Kasumi-1 (cell line): ENCODE measurements at places on chromosomes 7 and 10.

DNA sequence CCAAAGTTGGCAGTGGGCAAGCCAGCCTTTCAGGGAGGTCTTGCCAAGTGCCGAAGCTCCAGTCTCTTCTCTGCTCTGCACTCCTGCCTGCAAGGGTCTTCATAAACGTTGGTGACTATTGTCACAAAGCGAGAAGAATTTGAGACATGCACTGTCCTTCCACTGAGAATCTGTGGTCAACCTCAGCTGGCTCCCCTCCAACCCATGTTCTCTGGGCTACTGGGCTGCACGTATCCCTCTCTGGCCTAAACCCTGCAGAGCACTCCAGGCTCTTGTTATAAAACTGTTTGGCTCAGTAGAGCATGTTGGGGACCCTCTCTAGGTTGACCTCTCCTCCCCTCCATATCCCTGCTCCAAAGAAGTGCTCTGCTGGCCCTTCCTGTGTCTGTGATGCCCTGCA is 260.4 kb upstream of the NFE2L3 start:
- no peak for DNase-seq

DNA sequence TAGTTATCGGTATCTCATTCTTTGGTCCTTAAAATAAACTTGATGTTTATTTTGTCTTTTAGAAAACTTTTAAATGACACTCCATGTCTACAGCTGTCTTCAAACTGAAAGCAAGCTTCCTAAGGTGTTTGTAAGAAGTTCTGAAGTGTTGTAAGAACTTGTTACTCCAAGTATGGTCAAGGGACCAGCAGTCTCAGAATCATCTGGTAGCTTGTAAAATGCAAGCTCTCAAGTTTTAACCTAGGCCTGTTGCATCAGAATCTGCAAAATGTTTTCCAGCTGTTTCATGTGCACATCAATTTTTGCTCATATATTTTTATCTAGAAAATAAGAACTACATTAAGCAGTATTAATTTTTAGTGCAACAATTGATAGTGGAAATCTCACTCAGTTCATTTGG is 104.1 kb downstream of the THSD7A start:
- no peak for DNase-seq

GRCh38 chr10:47042199-47042473 is 130.9 kb downstream of the PTPN20 start:
- no peak for DNase-seq

DNA sequence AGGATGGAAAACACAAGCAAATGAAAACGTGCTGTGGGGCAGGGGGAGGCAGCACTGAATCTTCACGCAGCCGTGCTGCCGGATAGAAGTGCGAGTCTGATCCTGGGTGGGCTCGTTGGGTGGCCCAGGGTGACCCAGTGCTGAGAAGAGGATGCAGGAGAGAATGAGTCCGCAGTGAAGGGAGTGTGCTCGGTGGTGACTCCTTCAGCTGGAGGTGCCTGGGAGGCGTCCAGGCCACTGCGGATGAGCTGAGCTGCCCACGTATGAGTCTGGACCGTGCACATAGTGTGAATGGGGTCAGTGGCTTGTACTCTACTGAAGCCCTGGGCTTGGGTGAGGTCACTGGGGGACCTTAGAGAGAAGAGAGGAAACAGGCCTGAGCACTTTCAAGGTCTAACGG is 190.0 kb upstream of the MGMT start:
- DNase-seq: no peak

GRCh38 chr10:55747244-55747643 is 613.8 kb downstream of the ZWINT start:
- DNase-seq: no peak

DNA sequence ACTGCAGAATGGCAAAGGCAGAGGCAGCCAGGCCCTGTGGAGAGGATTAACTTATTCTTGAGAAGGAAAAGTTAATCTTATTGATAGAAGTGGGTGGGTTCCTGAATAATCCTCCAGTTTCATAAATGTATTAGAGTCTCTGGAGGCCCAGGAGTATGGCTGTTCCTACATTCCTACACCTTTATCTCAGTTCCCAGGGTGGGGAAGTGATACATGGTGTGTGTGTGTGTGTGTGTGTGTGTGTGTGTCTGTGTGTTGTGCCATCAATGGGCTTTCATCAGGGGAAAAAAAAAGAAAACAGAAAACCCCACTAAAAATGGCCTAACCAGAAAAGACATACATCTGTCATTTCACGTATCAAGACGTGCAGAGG is 22.0 kb upstream of the GSDME start:
- no peak for DNase-seq

DNA sequence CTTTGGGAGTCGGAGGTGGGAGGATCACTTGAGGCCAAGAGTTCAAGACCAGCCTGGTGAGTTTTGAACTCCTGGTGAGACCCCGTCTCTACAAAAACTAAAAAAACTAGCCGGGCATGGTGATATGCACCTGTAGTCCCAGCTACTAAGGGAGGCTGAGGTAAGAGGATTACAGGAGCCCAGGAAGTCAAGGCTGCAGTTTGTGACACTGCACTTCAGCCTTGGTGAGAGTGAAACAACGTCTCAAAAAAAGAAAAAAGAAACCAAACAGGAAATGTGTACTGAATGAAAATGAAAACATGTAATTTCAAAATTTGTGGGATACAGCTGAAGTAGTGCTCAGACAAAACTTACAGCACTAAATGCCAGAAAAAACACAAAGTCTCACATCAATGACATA is 7.6 kb downstream of the ARHGAP12 start:
- no peak for DNase-seq

- no peak for DNase-seq
These were observed 19.4 kb upstream of the CABCOCO1 start for GRCh38 chr10:61643316-61643751.

DNA sequence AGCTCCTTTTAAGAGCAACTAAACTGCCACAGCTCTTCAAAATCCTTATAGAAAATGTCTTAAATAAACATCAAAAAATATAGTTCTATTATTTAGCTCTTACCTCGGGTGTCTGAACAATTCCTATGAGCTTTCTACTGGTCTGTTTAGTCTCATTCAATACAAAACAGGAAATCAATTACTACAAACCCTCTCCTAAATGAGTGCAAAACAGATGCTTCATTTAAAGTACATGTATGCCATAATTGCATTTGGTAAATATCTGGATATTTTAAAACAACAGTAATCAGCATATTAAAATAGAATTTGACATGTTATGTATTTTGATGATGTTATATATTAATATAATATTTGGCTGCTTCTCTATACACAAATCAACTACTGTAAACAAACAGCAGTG is 38.5 kb upstream of the MTPN start:
- DNase-seq: no peak

DNA sequence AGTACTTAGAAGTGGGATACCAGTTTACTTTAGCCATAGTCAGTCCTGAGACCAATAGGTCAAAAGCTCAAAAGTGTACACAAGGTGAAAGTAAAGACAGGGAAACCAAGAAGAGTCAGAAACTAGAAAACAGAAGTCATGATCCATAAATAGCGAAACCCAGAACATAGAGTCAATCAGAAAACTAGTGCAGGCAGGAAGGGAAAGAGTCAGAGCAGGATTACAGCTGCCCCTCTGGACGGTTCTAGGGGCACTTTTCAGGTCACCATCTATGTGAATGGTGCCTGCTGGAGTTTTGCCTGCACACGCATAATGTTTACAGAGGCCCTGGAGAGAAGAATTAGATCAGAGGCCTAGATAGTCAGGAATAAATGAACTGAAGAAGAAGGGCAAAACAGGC is 22.4 kb upstream of the DMTF1 start:
- DNase-seq: no peak

- no peak for DNase-seq
These were observed 99.1 kb downstream of the PLCE1 start for GRCh38 chr10:94092848-94093247.
